ENCODE measurements at places on chromosomes 6 and 20.
A peak's percentile ranks its signal among the peaks of the same experiment; 100 is the strongest.

- DNase-seq = no peak
These were observed 81.7 kb upstream of the NNAT start for GRCh38 chr20:37439223-37439933.

GRCh38 chr20:56859801-56860261 lies 230.7 kb downstream of the TFAP2C start:
- no peak for DNase-seq

DNA sequence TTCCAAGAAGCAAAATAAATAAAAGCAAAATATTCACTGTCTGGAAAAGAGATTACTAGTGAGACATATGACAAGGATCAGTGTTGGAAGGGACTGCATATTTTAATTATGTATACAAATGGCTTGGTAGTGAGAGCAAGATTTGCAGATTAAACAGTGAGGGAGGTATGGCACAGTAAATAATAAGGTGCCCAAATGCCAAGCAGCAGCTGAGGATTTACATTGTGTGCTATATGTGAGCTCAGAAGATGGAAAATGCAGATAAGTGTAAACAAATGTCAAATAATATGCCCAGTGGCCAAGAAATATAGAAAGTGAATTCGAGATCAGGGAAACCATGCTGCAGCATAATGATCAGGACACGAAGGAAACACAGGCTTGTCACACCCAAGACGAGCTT lies 173.8 kb upstream of the NRSN1 start:
- DNase-seq = no peak

- DNase-seq = no peak
These were observed 4.0 kb downstream of the ZBTB2 start for GRCh38 chr6:151387175-151387970.

DNA sequence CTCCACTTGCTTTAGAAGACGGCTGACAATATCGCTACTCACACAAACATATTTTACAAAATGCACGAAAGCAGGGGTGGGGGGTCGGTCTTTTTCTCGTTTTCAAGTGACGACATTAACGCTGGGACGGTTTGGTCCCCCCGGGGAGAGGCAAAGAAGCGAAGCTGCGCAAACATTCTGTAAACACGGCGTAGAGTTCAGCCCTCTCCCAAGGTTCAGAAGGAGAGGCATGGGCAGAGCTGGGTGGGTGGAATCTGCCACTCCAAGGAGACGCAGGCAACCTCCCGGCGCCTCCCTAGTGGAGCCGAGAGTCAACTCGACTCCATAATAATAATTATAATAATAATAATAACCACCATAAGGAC lies 2.4 kb downstream of the NKX2-2 start:
- no peak for DNase-seq

DNA sequence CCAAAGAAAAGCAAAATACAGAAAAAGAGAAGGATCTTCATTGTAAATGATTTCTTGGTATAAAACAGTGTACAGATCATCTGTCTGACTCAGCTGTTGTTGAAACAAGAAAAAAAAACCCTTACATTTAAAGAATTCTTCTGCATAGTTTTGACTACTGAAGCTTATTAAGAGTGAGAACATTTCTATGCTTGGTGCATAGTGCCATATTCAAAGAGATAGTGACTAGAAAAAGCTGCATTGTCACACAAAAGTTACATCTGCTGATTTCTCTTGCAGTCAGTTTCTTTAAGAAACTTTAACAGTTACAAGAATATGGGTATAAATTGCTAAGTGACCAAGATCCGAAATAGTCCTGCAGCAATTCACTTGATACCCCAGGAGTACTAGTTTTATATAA lies at the start of gene DEFB112:
TSS of gene DEFB112 (minus strand) at position 101 of the 400 bp plus-strand sequence. CDS start at position 41, 60 bp downstream.
- no peak for DNase-seq

DNA sequence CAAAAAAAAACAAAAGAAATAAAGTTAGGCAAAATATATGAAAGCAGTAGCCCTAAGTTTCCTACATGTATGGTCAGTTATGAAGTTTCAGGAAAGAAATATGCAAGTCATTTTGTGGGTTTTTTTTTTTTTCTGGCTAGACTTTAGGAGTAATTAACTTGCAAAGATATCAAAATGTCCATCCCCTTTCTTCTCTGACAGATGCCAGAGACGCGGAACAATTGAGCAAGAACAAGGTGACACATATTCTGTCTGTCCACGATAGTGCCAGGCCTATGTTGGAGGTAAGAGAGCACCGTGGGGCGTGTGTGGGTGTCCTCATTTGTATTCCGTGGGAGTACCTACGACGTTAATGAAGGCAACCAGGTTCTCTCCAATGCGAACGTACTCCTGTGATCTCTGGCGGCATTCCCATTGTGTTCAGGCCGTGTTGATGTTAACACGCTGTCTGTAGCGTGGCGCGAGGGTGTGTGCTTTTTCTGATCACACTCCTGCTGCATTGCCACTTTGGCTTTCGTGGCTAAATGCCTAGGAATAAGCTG lies 19.5 kb downstream of the DUSP22 start:
- DNase-seq = peak; percentile 24

All from activated CD4-positive, alpha-beta T cell treated with anti-CD3 and anti-CD28 coated beads, Interleukin-2, amount 50 U/mL, for 4 hours (primary cell).